Activated CD8-positive, alpha-beta memory T cell treated with anti-CD3 and anti-CD28 coated beads for 1 hour (primary cell): ENCODE measurements at places on chromosomes 1 and 21.

GRCh38 chr1:66197785-66198184, 336.2 kb upstream of the SGIP1 start:
- DNase-seq = no peak

DNA sequence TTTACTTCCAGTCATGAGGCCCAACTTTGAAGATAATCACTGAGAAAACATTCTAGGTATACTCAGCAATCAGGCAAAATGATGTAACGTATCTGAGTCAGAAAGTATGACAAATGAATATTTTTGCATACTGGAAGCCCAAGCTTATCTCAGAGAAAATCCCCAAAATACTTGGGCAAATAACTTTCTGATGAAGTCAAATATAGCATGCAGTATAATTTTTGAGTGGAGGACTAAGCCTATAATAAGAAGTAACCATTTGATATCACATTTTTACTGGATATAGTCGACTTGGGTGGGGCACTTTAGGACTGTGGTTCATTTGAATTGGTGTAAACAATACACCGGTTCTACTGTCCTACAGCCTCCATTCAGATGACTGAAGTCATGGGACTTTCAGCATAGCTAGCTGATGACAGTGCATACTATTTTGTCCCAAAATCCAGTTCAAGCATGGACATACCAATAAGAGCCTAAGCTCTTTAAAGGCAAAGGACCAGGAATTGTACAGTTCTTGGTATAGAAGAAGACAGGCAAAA, 2.3 kb upstream of the GADD45A start:
- no peak for DNase-seq

DNA sequence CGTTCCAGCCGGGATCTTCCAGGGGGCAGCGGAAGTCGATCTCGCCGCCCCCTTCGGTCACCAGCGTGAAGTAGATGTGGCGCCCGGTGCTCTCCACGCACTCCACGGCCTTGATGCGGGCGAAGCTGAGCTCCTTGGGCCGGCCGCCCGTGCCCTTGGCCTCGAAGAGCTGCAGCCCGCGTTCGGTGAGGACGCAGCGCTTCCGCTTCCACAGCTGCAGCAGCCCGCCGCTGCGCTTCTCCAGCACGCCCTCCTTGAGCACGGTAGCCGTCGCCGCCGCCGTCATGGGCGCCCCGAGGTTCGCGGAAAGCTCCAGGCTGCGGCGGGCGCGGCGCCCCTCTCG, 516 bp downstream of the PHLDA3 start:
- no peak for DNase-seq

DNA sequence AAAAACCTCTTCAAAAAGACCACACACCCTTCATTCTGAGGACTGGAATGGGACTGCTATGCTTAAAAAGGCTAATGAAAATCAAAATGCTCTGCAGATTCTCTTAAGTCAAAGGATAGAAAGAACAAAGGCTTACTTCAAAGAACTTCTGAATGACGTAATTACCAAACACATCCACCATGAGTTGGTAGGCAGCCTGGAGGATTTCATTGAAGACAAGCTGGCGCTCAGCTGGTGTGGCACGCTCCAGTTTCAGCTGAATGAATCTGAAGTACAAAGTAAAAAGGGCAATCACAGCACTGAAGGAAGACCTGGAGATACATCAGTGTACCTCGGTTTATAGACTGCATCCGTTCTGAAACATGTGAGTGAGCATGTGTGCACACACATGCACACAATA, 43.5 kb upstream of the SDC3 start:
- DNase-seq = no peak

- DNase-seq = no peak
Measured at GRCh38 chr1:33074193-33074945, 6.6 kb upstream of the AZIN2 start.

DNA sequence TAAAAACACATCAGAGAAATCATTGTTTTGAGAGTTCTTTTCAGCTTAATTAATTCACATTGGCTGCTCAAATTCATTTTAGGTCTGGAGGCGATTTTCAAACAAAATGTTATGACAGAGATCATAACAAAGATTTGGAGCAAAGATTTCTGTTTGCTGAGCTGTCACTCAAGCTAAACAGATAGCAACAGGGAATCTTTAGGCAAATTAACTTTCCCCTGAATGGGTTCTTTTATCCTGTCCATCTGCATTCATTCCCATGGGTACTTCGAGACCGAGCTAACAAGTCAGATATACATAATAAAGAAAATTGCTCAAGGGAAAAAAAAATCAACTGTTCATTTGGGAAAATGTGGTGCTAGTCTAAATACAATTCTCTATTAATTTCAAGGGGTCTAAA, 30.2 kb upstream of the CA6 start:
- DNase-seq = no peak

DNA sequence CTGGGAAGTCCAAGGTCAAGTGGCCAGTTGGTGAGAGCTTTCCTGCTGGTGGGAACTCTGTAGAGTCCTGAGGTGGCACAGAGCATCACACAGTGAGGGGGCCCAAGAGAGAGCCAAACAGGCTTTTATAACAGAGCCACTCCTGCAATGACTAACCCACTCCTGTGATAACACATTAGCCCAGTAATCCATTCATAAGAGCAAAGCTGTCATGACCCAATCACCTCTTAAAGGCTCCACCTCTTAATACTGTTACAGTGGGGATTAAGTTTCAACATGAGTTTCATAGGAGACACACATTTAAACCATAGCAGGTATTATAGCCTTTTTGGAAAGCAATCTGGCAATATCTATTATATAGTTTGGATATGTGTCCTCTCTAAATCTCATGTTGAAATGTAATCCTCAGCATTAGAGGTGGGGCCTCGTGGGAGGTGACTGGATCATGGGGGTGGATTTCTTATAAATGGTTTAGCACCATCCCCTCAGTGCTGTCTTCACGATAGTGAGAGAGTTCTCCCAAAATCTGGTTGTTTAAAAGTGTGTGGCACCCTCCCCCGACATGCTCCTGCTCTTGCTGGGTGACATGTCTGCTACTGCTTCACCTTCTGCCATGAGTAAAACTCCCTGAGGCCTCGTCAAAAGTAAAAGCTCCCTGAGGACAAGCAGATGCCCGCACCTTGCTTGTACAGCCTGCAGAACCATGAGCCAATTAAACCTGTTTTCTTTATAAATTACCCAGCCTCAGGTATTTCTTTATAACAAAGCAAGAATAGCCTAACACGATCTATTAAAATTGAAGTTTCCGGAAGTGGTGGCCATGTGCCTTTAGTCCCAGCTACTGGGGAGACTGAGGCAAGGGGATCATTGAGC, 64.5 kb downstream of the CD58 start:
- DNase-seq = no peak

GRCh38 chr1:238753252-238753651, 633.1 kb upstream of the CHRM3 start:
- DNase-seq = no peak

GRCh38 chr21:41726970-41727783, 39.7 kb downstream of the RIPK4 start:
- no peak for DNase-seq
